ENCODE measurements at places on chromosomes 5 and 9.

DNA sequence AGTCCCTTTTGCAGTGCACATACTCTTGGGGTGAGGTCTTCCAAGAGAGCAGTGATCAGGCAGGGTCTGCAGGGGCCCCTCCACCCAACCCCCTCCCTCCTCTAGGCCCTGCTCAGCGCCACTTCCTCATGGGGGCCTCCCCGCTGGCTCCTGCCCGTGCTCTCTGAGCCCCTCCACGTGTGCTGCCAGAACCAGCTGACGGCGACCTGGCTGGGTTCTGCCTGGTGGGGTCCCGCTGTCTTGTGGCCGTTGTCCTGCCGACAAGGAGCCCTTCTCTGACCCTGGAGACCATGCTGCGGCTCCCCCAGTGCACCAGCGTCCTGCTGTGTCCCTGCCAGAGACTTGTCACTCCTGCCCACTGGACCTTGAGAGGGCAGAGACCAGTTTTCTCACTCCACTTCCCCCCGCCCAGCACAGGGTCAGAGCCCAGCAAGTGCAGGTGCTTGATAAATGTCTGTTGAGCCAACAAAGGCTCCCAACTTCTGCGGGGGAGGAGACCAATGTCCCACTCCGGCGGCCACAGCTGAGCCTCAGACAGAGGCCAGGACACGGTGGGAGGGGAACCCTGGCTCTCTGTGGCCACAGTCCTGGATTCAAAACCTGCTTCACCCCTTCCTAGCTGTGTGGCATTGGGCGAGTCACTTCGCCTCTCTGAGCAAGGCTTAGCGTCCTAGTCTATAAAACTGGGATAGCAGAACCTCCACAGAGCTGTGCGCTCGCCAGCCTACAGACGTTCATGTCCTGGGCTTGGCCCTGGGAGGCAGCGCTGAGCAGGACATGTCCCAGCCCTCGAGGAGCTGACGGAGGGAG lies 24.8 kb downstream of the SARDH start:
- no peak for DNase-seq

DNA sequence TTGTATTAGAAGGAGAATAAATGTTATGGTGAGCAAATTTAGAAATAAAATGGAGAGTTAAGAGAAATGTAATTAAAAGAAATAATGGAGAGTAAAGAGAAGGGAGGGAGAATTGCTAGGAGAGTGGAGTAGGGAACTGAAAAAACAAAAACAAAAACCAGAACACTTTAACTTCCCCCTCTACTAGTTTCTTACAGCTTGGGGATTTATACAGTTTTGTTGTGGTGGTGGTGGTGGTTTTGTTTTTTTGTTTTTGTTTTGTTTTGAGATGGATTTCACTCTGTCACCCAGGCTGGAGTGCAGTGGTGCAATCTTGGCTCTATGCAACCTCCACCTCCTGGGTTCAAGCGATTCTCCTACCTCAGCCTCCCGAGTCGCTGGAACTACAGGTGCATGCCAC lies 322.4 kb downstream of the TMEM167A start:
- no peak for DNase-seq

- DNase-seq = no peak
Measured at GRCh38 chr9:1759009-1759408, 256.1 kb upstream of the SMARCA2 start.

DNA sequence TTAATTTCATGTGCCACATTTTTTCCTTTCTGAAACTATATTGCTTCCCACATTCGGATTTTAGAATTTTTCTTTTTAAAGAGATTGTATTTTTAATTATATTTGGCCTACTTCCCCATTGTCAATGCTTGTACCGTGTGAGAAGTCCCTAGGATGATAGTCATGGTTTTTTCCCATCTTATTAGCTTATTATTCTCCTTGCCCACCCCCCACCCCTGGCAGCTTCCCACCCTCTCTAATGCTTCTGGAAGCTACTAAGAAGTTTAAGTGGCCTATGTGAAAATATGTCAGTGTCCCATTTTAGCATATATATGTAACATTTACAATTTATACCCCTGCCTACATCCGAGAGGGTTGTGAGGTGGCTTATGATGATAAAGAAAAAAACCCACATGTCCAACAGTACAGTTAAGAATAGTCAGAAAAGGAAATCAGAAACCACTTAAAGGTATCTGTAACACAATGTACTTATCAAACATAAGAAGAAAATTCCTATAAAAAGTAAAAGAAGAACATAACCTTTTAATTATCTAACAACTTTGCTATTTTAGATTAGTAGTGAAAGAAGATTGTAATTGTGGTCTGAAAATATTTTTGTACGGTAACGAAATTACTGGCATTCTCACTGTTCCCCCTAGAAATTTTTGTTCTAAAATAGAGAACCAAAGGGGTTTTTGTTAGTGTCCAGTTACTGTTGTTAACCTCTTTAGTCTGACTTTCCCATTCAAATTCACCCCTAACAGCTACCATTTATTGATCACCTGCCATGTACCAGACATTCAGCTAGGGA lies 62.1 kb downstream of the SLC44A1 start:
- no peak for DNase-seq

- no peak for DNase-seq
Measured at GRCh38 chr5:32612134-32612888, 27.0 kb downstream of the SUB1 start.

GRCh38 chr5:125336401-125336800 lies 590.0 kb upstream of the ZNF608 start:
- DNase-seq = no peak

GRCh38 chr5:107937651-107938355 lies 267.1 kb upstream of the EFNA5 start:
- DNase-seq = no peak

DNA sequence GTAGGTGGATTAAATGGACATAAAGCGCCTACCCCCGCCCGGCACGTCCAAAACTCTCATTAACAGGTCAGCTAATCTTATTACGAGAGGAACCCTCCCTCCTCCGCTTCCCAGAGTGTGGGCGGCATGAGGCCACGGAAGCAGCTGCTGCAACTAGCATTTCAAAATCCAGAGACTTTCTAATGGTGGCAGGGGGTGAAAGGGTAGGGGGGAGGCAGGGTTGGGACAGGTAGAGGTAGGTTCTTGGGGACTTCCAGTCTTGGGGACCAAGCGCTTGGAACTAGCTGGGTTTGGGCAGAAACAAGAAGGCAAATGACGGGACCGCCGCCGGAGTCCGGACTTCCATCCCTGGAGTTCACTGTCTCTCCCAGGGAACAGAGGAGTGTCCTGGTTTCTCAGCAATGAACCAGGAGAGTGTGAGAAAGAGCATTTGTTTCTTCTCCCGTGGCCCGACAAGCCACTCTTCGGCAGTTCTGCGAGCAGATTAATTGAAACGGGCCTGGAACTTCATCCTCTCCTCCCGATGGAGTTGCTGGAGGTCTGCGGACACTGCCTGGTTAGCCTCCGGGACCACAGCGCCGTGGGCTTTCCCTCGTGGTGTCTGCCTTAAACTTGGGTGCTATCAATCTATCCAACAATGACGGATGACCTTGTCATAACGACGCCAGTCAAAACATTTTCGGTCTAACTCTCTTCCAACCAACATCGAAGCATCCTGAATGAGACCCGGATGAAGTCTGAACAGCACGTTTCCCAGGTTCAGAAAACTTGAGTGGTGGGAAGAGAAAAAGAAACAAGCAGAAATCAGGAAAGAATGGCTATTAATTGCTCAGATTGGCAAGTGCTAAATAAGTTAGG lies 1.6 kb upstream of the PRDM6 start:
- no peak for DNase-seq

DNA sequence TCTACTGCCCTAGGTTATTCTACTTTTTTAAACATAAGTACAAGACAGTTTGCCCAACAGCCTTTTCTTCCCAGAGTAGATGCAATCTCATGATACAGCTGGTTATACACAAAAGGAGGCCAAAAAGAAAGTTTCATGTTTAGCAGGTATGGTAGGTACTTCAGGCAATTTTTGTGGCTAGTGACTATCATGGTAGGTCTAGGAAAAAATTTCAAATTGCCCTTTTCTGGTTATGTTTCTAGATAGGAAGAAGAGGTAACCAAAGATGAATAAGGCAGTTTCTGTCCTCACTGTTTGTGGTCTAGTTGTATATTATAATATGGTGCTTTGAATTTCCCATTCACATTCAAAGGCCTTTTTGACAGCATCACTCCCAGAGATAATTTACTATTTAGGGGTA lies 19.7 kb downstream of the MEGF9 start:
- DNase-seq = no peak

DNA sequence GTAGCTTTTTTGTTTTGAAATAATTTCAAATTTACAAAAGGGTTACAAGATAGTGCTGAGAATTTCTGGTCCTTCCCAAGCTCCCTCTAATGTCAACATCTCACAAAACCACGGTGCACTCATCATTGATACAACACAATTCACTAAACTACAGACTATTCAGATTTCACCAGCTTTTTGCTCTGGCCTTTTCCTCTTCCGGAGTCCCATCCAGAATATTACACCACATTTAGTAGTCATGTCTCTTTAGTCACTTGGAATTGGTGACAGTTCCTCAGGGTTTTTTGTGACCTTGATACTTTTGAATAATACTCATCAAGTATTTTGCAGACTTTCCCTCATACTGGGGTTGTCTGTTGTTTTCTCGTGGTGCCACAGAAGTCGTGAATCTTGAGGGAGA lies 484.0 kb downstream of the GADD45G start:
- DNase-seq = no peak

DNA sequence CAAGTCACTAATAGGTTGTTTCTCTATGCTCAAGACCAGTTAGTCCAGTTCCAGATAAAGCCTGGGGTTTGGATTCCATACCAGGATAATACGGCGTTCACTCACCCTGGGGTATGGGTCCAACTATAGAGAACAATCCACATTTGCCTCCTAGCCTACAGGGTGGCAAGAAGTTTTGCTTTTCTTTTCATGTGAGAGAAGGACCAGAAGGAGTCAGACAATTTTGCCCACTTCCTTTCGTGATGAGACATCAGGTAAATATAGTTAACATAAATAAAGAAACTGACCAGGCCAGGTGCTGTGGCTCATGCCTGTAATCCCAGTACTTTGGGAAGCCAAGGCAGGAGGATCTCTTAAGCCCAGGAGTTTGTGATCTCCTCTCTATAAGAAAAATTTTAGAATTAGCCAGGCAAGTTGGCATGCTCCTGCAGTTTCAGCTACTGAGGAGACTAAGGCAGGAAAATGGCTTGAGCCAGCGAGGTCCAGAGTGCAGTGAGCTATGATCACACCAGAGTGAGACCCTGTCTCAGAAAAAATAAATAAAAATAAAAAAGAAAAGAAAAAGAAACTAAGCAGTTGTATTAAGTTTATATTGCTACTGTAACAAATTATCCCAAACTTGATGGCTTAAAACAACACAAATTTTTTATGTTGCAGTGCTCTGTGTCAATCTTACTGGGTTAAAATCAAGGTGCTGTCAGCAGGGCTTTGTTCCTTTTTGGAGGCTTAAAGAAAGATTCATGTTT lies 7.5 kb upstream of the REEP5 start:
- DNase-seq = no peak

- DNase-seq = no peak
Measured at GRCh38 chr9:116287721-116288120, 134.1 kb downstream of the PAPPA start.

DNA sequence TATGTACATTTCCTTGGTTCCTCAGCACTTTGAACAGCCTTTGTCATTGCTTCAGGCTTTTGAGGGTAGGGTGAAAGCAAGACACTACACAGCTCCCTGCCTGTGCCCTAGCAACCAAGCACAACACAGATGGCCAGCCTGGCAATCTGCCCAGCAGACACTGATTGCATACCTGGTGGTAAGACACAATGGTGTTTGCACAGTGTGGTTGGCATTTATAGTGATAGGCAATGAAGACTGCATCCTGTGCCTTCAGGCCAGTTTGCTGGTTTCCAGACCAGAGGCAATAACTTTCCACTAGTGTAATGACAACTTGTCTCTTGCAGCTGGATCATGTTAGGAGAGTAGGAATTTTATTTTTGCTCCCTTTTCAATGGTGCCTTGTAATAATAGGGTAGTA lies 144.5 kb upstream of the TNC start:
- DNase-seq = no peak

GRCh38 chr5:16666883-16667398 lies 50.1 kb upstream of the RETREG1 start:
- DNase-seq = no peak

- DNase-seq = no peak
Measured at GRCh38 chr5:32190095-32190494, 16.0 kb upstream of the GOLPH3 start.

All from bone marrow (tissue), 2 donors.